Pons (tissue), 1 donor: ENCODE measurements at places on chromosomes 16 and 17.

GRCh38 chr16:74448990-74449389, 27.7 kb upstream of the CLEC18B start:
- DNase-seq: peak; percentile 56

DNA sequence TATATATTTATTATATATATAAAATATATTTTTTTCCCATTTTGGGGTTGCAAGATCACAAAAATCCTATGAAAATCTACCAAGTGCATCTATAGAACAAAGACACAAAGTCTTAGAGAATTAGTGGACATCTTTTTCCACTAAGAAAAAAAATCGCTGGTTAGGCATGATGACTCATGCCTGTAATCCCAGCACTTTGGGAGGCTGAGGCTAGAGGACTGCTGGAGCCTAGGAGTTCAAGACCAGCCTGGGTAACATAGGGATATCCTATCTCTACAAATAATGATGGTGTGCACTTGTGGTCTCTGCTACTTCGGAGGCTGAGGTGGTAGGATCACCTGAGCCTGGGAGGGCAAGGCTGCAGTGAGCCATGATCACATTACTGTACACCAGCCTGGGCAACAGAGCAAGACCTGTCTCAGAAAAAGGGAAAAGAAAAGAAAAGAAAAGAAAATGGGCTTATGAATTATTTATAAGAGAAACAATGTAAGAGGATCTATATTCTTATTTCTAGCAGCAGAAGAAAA, 185.1 kb upstream of the PSMD7 start:
- no peak for DNase-seq

- no peak for DNase-seq
These were observed 116.2 kb downstream of the C16orf78 start for GRCh38 chr16:49489686-49490320.

DNA sequence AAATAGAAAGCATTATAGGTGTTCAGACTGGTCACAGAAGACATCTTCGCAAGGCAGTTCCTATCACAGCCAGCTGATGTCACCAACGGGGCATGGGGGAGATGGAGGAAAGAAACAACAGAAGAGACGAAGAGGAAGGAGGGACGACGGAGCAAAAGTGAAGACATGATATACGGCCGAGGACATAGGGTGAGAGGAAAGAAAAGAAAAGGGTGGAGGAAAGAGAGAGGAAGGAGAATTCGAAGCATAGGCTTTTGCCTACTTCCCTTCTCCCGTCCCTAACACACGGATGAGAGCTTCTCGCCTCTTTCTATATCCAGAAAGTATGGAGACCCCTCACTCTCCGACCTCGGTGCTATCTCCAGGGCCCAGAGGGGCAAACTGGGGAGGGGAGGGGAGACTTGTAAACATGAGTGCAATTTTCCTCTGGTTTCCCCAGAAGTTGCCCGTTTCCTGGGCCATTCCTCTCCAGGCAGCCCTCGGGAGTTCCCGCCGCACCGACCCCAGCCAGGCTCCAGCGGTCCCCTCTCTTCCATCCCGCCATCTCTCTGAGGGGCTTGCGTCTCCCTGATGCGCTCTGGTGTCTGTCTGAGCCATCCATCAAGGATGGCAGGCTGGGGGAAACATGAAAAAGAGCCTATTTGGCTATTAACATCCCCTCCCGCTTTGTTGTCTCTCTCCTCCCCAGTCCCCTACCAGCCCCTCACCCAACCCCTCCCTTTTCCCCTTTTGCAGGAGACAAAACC, 26.0 kb downstream of the COPZ2 start:
- no peak for DNase-seq

DNA sequence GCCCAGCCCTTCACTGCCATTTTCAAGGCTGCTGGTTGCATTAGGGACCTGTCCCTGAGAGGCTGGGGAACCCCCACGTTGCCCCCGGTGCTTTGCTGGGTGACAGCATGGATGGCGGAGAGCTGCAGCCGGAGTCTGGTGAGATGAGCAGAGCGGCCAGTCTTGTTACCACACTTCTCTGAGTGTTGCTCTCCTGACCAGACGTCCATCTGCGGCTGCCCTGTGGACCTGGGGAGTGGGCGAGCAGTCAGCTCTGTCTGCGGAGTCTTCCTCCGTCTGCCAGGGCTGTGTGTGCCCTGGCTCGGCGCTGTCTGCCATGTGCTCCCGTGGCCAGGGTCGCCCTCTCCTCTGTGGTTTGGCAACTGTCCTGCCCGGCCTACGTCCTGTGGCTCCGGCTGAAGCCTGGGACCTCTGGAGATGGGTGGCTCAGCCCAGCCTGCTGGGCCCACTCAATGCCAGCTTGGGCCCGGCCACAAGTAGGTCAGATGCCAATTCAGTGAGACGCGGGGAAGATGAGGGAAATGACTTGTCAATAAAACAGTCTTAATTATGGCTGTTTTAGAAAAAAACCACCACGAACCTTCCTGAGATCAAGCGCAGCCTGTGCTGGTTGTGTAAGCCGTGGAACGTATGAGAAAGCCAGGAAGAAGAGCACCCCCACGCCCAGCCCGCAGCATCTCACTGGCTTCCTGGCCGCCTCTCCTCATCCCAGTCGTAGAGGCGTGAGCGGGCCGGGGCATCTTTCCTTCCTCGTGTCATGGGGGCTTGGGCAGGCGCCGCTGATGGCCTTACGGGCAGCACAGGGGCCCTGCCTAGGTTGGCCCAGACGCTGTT, 7.9 kb downstream of the KCTD5 start:
- no peak for DNase-seq

- no peak for DNase-seq
These were observed 9.8 kb upstream of the GSE1 start for GRCh38 chr16:85603203-85603755.

- DNase-seq: no peak
These were observed 7.4 kb downstream of the SMIM5 start for GRCh38 chr17:75640556-75641119.

DNA sequence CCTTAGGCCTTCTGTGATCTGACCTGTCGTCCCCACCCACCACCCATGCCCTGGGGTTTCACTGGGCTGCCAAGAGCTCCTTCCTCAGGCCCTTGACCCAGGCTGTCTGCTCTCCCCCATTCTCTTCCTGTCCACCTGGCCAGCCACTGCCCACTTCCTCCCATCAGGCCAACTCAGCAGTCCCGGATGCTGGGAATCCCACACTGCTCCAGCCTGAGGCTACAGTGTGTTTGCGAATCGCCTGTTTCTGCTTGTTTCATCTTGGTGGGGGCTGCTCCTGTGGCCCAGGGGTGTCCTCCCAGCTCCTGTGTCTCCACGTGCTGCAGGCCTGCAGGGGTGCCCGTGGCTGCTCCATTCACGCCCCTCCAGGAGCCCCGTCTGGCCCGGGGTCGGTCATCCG, 839 bp upstream of the METRN start:
- no peak for DNase-seq
